Mesothelial cell of epicardium (in vitro differentiated cells): ENCODE measurements at places on chromosomes 6 and 20.

- H3K27ac ChIP-seq: no peak overlapping the region
- no peaks in the 10 kb centered on the region for H3K27me3 ChIP-seq
- peaks cover 7% of the 10 kb centered on the region for H3K4me1 ChIP-seq
- DNase-seq: no peak
These were observed 110.8 kb upstream of the SCP2D1 start for GRCh38 chr20:18702736-18703135.

DNA sequence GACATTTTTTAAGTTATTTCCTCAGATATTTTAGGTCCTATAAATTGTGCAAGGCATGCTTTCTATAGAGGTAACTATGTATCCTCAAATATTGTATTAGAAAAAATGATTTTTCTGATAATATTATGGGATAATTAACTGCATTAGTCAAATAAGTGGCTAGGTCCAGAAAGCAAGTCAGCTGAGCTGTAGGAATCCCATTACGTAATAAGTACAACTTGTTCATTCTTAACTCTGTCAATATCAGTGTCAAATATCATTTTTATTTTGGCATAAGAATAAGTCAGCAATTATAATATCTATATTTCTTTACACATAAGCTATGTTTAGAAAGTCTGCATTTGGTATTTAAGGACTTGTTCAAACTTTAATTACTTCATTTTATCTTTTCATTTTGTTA is 830.9 kb upstream of the GJE1 start:
- H3K36me3 ChIP-seq: no peaks in the 10 kb centered on the region
- H3K4me1 ChIP-seq: no peaks in the 10 kb centered on the region
- H3K27me3 ChIP-seq: no peaks in the 10 kb centered on the region
- DNase-seq: no peak

DNA sequence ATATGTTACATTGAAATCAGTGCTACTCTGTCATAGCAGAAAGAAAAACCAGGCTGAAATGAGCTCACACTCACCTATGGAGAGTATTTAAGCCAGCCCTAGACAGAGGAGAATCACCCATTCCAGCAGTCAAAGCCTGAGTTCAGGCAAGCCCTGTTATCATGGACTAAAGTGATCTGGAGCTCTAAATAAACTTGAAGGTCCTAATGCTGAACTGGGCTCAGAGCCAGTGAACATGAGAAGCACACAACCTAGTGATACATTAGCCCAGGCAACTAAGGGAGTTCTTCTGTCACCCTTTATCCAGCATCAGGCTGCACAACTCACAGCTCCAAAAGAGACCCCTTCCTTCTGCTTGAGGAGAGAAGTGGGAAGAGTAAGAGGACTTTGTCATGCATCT is 425.0 kb downstream of the COL12A1 start:
- peaks cover 18% of the 10 kb centered on the region for H3K27me3 ChIP-seq
- DNase-seq: no peak
- H3K27ac ChIP-seq: no peak overlapping the region
- H3K4me3 ChIP-seq: no peak overlapping the region
- no peaks in the 10 kb centered on the region for H3K4me1 ChIP-seq

DNA sequence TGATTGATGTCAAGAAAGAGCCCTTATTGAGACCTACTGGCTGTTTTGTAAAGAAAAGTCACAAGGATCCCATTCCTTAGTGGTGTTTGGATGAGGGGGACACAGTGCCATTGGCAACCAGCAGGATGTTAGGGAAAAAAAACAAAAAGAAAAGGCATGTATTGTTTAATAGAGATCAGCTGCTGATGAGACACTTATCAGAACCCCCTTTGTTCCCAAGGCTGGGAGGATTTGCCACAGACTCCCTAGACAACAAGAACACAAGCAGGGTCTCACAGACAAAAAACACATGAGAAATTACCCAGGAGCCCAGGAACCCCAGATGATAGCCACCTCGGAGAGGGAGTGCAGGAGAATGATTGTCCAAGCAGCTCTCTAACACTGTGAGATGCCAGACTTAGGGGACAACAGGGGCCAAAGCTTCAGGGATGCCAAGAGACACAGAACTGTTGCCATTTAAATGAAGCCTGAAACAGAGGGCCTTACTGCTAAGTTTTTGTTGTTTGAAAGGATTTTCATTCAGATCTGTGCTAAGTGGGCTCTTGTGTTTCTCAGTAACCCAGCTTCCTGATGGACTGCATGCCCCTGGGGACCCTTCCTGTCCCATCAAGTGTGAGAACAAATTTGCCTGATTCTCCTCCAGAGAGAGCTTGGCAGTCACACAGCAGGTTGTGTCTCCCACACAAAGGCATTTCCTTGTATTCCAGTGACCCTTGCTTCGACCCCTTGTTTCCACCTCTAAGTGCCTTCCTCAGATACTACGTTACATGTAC is 48.7 kb upstream of the HEY2 start:
- H3K27me3 ChIP-seq: peaks cover 15% of the 10 kb centered on the region
- H3K36me3 ChIP-seq: no peaks in the 10 kb centered on the region
- no peak overlapping the region for H3K4me3 ChIP-seq
- DNase-seq: no peak
- H3K4me1 ChIP-seq: no peaks in the 10 kb centered on the region
- no peak overlapping the region for H3K27ac ChIP-seq

DNA sequence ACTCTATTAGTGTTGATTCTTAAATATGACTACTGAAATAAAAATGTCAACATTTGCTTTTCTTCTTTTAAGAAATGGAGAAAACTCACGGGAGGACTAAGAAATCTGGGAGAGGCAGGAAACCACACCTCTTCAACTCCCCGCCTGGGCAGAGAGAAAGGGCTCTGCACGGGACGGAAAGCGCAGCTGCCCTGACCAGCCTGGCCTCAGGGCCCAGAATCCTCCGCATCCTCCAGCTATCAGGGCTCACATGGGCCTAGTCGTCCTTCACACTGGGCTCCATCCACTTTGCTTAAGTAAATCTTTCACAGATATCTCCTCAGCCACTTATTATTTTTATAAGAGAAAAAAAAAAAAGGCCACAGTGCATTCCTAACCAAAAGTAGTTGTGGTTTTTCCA is 215.1 kb downstream of the TBXT start:
- no peaks in the 10 kb centered on the region for H3K4me1 ChIP-seq
- H3K27me3 ChIP-seq: peaks cover 49% of the 10 kb centered on the region
